ENCODE measurements at places on chromosomes 7 and 10.

DNA sequence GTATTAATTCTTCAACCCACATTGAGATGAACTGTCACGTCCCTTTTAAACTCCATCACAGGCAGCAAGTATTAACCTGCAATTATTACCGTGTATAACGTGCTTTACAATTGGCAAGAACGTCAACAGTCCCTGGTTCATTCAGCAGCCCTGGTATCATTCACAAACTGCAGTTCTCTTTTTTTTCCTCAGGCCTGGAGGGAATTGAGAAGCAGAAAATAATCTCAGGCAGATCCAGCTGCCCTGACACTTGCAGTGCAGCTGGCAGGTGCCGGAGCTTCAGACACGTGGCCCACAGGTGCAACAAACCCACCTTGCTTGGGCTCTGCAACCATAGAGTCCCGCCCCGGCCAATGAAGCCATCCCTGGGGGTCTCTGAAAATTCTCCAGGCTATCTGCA is 137.3 kb downstream of the PLXNA4 start:
- no peak for DNase-seq

DNA sequence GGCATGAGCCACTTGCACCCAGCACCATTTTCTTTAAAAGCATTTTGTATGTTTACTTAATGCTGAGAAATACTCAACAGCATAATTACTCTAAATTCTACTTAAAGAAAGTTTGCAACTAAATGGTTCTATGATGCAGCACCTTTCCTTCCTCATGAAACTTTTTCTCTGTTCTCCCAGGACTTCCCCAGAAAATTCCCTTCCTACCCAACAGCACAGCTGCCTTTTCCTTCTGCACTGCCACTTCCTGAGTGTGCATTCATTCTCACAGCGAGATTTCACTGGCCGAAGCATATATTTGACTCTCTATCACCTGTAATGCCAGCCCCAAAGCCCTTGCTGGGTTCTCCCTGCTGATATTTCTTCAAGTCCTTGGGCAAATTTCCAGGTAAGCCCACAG is 41.5 kb upstream of the DGKI start:
- no peak for DNase-seq

DNA sequence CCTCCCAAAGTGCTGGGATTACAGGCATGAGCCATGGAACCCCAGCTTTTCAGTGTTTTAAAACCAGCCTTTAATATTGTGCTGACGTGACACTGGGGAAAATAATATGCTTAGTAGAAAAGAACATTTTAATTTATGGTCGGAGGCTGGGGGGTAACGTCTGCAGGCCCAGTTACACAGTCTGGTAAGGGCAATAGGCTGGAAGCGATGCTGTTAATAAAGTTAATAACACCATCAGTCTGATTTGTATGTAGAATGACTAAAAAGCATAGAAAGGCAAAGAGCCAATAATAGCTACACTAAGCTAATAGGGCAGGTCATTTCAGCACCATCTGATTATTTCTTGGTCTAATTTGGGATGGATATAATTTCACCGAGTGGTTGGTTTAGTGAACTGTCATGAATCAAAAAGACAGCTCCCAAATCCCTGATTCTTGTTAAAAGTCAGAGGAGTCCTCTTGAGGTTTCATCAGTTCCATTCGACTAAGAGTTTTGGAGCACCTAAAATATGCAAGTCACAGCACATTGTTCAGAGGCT is 192.9 kb downstream of the CAMK1D start:
- DNase-seq, result no peak

GRCh38 chr7:50690541-50691011 is 92.1 kb downstream of the GRB10 start:
- DNase-seq, result no peak

GRCh38 chr10:9709849-9710248 is 1307.8 kb upstream of the CELF2 start:
- no peak for DNase-seq

GRCh38 chr7:158270856-158271413 is 316.7 kb downstream of the PTPRN2 start:
- DNase-seq, result no peak

DNA sequence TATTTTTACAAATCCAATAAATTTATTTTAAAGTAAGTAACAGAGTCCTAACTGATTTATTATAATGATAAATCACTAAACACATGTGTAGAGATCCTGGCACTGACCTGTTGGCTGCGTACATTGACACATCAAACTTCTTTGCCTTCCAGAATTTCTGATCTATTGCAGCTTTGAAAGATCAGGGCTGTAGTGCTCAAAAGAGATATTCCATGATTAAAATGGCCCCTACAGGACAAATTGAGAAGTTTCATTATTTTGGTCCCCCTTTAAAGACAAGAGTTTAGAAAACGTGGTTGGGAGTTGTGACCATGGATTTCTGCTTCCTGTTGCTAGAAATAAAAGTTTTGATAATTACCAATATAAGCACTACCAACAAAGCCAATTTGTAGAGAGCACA is 87.7 kb upstream of the PDK4 start:
- no peak for DNase-seq

GRCh38 chr7:81577642-81578340 is 192.1 kb downstream of the HGF start:
- DNase-seq, result no peak

DNA sequence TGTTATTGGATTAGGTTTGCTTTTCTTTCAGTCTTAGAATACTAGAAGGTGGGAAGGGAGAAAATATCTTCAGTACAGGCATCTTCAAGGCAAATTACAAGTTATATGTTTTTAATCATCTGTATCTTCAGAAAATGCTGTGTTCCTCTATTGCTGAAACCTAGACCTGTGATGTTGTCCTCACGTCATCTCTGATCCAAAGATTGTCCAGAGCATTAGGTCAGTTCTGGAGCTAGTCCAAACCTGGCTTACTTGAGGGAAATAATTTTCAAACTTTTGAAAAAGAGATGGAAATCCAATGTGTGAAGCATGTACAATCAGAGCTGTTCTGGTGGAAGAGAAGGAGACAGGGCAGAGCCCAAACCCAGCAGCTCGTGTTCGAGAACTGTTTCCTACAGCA is 217.3 kb downstream of the ZEB1 start:
- no peak for DNase-seq

DNA sequence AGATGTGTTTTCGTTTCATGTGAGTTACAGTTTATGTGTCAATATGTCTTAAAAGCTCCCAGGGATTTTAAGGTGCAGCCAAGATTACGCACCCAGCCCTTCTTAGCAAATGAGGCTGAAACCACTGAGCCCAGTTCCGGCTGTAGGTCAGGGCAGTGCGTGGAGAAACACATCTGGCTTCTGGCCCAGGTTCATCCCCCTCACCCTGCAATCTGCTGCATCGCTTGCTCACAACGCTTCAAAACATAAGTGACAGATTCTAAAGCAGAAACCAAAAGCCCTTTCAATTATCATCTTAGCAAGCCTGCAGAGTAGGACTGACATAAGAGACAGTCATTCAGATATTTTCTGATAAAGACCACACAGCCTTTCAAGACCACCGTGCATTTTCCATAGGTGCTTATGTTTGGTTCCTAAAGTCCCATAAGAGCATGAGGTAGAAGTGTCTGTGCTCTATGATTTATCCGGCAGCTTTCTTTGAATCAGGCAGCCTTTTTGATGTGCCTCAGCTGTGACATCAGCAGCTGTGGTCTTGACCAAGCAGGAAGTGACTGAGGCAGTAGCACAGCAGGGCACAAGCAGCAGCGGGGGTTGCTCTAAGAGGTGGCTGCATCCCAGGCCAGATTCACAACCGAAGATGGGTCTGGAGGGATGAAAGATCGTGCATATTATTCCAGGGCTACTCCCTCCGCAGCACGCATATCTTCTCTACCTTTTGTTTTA is 72.1 kb upstream of the LYZL2 start:
- DNase-seq, result peak; percentile 71

DNA sequence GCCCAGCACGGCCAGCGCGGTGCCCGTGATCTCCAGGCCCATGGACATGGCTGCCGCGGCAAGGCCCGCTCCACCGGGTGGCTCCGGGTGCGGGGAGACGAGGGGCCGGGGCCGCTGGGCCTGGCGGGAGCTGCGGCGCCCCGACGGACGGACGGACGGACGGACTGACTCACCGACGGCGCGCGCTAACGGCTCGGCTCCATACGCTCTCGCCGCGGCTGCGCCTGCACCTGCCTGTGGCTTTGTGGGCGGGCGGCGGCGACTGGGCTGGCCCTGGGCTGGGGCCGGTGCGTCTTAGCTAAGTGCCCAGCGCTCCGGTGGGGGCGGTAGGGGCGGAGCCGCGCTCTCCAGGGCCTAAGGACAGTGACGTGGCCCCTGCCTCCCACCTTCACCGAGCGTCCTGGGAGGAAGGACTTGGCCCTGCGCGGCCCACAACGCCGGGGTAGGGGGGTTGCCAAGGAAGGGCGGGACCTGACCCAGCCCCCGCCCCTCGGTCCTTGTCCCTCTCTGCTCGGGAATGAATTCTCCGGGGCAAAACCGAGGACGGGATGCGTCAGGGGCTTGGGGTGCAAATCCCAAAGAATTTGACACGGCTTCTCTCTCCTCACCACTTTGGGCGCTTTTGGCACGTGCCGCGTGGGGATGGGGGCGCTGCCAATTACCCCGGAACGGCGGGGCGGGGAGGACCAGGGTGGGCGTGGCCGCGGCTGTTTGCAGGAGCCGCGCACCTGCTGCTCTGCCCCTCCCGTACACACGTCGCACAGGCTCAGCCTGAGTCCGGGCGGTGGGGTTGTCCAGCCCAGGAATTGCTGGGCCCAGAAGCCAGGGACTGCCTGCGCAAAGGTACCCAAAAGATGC is at the start of gene CLDN3:
Gene CLDN3 (minus strand): TSS at position 269 of the 858 bp plus-strand sequence. CDS start 221 bp downstream, at position 48.
- DNase-seq, result no peak

- DNase-seq, result peak; percentile 39
Observed at GRCh38 chr7:105521027-105521716, 899 bp downstream of the PUS7 start.

GRCh38 chr7:71495828-71496227 is 363.9 kb downstream of the GALNT17 start:
- DNase-seq, result no peak

- DNase-seq, result no peak
Observed at GRCh38 chr7:28135760-28136159, 44.8 kb downstream of the JAZF1 start.

- DNase-seq, result no peak
Observed at GRCh38 chr10:53071505-53072125, 299.0 kb upstream of the MBL2 start.

DNA sequence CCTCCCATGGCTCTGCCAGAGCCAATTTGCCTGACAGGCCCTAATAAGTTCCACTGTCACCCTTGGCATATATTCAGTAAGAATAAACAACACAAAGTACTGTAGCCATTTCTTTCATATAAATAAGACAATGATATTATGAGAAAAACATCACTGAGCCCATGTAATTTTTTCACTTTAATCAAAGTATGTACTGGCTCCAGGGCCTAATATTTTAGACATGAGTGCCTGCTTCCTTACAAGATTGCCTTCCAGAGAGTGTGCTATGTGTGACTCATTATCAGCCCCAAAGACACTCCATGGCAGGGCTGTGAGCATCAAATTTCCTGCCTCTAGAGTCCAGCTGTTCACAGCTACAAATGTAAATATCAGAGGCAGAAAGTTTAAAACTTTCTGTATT is 297.6 kb downstream of the LHFPL3 start:
- DNase-seq, result no peak

DNA sequence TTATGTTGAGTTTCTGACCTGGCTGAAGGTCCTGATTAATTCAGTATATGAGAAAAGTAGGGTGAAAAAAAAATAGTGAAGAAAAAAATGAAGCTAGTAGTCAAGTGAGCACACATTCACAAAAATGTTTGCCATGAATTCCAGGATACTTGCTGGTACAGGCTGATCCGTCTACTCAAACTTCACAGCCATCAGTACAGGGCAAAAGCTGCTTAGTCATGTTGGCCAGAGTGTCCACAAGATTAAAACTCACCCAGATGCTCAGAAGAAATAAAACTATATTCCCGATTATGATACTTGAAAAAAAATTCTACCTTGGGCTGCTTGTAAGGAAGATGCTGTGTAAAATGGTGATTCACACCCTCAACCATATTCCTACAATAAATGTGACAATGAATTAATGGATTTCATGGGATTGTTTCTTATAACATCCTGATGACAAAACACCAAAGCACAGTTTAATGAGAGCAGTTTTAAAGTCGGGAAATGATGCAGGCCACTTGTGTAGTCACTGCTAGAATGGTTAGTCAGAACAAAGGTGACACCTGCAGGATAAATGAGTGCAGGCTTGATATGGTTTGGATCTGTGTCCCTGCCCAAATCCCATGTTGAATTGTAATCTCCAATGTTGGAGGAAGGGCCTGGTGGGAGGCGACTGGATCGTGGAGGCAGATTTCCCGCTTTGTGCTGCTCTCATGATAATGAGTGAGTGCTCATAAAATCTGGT is 49.2 kb upstream of the ANKRD1 start:
- no peak for DNase-seq

GRCh38 chr7:88151119-88151790 is 68.6 kb downstream of the SRI start:
- no peak for DNase-seq

DNA sequence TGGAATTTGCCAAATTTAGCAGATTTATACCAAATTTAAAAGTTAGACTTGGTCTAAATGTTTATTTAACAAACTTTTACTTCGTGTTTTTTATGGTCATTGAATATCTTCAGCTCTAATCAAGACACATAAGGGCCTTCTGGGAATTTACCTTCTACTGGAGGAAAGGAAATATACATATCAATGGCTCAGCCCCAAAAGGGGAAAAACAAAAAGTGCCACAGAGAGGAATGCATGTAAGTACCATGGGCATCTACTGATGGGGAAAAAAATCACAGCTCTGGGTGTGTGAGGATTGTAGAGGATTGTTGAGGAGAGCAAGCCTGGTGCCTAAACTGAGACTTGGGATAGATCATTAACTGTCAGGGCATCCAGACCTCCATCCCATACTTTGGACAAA is 260.3 kb downstream of the SORCS1 start:
- DNase-seq, result no peak

DNA sequence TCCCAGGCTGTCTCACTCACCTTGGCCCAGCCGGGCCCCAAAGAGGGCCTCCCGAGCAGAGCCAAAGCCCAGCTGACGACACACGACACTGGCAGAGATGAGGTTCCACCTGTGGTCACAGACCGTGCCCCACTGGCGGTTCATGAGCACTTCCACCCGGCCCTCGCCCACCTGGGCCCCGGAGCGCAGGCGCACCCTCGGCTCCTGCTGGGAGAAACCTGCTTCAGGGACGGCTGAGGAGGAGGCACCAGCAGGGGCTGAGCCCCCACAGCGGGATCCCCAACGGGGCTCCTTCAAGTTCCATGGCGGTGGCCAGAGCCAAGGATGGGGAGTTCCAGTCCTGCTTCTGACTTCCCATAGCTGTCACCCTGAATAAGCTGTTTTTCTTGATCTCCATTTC is 10.0 kb downstream of the LOXL4 start:
- DNase-seq, result no peak

GRCh38 chr10:51014680-51015389 is 59.5 kb upstream of the PRKG1 start:
- DNase-seq, result no peak

DNA sequence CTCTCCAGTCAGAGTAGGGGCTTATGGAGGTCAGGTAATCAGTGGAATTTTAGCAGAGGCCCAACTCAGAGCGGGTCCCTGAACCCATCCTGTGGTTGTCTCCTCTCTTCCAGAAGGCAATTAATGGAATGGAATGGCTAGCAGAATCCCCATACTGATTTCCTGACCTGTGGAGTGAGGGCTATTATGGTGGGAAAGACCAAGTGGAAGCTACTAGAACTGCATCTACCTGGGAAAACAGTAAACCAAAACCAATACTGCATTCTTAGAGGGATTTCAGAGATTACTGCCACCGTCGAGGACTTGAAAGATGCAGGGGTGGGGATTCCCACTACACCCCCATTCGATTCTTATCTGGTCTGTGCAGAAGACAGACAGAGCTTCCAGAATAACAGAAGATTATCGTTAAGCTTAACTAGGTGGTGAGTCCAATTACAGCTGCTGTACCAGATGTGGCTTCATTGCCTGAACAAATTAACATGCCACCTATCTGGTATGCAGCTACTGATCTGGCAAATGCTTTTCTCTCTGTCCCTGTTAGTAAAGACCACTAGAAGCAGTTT is 73.2 kb downstream of the LMBR1 start:
- no peak for DNase-seq

Data from CD4-positive, alpha-beta T cell treated with Interferon alpha-2 for 1 hour (primary cell).